ENCODE measurements at places on chromosomes 4 and X. TPM values are rescaled to one million over a fixed set of nuclear protein-coding genes. Genes with fewer than 3 reads are reported as not detected.

RPS6KA3 gene
- total RNA-seq, result 55.4 TPM

NAA11 gene
- not detected for total RNA-seq

KIT gene
- total RNA-seq, result 69.3 TPM

GABRA4 gene
- 1.3 TPM for total RNA-seq

DNA sequence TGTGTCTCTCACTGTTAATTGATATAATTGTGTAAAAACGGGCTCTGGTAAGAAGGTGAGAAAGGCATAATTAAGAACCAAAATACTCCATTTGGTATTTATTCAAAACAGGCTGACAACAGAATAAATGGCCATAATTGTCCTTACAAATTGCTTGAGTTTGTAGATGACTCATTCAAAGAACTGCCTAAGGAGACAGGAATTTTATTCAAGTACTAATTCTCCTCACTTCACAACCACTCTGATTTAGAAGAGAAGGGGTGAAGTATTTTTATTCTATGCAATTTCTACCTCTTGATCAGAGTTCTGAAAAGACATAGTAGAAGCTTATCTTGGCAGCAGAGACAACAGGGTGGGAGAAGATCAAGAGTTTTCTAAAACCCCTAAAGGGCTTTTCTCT, 43.1 kb downstream of the ATP11C start:
- no peak for ATAC-seq

GRCh38 chr4:3205995-3206394, 43.0 kb upstream of the MSANTD1 start:
- no peak for ATAC-seq

DNA sequence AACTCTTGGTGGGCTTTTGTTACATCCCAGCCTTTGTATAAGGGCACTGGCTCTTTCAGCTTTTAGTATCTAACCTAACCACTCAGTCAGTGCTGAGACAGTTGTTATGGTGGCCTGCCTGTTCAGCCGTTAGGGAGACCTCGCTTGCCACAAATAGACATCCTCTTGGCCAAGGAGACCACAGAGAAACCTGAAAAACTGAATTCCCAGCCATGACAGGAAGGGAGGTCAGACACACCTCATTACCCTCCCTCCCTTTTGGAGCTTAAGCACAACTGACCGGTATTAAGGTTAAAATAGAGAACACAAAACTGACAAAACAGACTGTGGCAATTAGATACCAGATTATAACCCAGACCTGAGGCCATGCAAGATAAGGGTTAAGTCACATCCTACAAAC, 1639.3 kb downstream of the RPA4 start:
- ATAC-seq, result no peak

DNA sequence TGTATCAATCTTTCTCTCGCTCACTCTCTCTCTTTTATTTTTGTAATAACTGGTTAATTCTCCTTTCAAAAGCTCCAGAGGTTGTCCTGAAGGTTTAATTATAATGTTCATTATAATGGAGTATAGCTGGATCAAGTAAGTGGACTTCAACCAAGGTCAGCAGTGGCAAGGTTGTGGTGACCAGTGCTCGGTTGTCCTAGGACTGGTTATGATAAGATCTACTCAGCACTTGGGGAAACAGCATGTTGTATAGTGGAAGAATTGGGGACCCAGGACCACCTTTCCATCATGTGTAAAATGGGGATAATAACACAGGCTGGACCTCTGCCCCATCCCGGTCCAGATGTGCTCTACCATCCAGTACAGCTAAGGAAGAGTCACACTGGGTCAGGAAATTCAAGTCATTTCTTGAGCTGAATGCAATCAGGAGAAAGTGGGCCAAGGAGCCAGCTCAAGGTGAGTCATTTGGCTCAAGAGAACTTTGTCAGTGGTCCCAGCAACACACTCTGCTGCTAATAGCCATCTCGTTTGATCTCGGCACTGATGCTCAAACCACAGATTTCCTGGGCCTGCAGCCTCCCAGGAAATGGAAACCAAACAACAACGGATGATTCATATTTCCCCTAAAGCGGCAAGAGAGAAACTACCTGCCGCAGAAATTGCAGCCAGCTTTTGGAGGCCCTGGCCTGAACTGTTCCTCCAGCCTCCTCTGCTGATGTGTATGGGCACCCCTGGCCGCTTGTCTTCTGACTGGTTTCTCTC, 123.6 kb upstream of the RBPJ start:
- ATAC-seq, result no peak
